Stimulated activated CD4-positive, alpha-beta T cell treated with anti-CD3 and anti-CD28 coated beads, Interleukin-1b, Interleukin-23, amount 100 ng/mL, for 1 hour (primary cell): ENCODE measurements at places on chromosomes 5 and 9.

DNA sequence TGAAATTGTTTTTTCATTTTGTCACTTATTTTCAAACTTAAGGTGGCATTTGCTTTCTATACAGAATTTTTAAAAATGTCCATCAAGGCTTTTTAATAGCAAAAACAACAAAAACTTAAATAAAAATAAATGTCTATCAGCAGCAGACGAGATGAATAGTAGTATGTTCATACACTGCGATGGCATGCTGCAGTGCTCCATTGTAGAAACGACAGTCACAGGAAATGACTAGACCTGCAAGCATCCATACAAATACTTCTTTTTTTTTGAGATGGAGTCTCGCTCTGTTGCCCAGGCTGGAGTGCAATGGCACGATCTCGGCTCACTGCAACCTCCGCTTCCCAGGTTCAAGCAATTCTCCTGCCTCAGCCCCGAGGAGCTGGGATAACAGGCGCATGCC is 41.4 kb downstream of the COL23A1 start:
- DNase-seq, result no peak

DNA sequence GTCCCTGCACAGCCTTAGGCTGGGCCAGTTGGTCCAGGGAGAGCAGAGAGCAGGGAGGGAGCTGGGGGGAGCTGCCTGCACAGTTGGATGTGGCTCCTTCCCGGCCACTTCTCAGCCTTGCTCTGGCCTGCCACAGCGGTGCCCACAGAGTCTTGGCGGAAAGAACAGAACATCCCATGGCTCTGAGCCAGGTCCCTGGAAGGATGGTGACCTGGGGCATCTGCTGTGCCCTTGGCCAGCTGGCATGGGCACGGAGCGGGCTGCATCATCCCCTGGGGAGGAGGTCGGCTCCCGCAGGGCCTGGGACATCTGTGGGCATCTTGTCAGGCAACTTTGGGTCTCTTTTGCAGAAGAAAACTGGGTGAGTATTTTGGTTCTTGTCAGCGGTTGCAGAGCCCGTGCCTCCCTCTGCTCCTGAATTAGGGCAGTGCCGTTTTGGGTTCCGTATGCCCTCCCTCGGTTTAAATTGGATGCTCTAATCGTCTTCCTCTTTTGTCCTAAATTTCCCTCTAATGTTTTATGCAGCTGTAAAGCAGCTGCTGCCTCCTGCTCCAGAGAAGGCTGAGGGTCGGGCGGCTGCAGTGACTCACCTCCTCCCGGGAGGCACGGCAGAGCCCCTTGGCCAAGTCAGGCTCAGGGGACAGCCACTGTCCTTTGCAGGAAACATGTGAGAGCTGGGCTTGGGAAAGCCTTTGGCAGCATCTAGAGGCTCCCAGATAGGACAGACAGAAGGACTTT is 10.5 kb upstream of the NACC2 start:
- DNase-seq, result no peak

- DNase-seq, result no peak
These were observed 15.2 kb downstream of the TMEM171 start for GRCh38 chr5:73135429-73136054.

DNA sequence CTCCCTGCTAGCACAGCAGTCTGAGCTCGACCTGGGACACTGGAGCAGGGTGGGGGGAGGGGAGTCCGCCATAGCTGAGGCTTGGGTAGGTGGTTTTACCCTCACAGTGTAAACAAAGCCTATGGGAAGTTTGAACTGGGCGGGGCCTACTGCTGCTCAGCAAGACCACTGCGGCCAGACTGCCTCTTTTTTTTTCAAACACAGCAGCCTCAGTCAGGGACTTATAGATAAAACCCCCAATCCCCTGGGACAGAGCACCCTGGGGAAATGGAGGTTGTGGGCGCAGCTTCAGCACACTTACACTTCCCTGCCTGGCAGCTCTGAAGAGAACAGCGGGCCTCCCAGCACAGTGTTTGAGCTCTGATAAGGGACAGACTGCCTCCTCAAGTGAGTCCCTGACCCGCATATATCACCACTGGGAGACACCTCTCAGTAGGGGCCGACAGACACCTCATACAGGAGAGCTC is 151.1 kb upstream of the APC start:
- DNase-seq, result no peak

GRCh38 chr5:15008476-15008875 is 136.9 kb upstream of the ANKH start:
- no peak for DNase-seq

DNA sequence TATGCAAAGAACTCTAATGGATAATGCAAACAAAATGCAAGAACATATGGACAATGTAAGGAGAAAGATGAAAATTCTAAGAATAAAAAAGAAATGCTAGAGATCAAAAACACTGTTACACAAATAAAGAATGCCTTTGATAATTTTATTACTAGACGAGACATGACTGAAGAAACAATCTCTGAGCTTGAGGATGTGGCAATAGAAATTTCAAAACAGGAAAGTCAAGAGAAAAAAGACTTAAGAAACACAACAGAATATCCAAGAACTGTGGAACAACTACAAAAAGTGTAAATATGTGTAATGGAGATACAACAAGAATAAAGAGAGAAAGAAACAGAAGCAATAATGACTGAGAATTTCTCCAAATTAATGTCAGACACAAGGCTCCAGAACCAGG is 140.5 kb upstream of the ACOT12 start:
- no peak for DNase-seq

- no peak for DNase-seq
These were observed 100.8 kb upstream of the DHFR start for GRCh38 chr5:80755626-80756025.

- no peak for DNase-seq
These were observed 12.1 kb upstream of the BTNL3 start for GRCh38 chr5:180976518-180976917.

DNA sequence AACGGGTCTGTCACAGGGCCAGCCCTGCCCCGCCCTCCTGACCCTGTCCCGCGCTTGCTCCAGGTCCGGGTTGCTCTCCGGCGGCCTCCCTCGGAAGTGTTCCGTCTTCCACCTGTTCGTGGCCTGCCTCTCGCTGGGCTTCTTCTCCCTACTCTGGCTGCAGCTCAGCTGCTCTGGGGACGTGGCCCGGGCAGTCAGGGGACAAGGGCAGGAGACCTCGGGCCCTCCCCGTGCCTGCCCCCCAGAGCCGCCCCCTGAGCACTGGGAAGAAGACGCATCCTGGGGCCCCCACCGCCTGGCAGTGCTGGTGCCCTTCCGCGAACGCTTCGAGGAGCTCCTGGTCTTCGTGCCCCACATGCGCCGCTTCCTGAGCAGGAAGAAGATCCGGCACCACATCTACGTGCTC is 4.2 kb downstream of the B4GALT7 start:
- no peak for DNase-seq

GRCh38 chr5:38556088-38556598 is 303 bp downstream of the LIFR start:
- no peak for DNase-seq

GRCh38 chr5:68283766-68284165 is 68.2 kb downstream of the PIK3R1 start:
- DNase-seq, result no peak
